Heart right ventricle (tissue), 16 donors: ENCODE measurements at places on chromosomes 3 and 15. TPM values are rescaled to one million over a fixed set of nuclear protein-coding genes. Genes with fewer than 3 reads are reported as not detected.
A peak's percentile ranks its signal among the peaks of the same experiment; 100 is the strongest.

- no peak for DNase-seq
These were observed 294.3 kb upstream of the GBE1 start for GRCh38 chr3:82055792-82056191.

- DNase-seq: no peak
These were observed 117.5 kb upstream of the NR2F2 start for GRCh38 chr15:96213045-96213444.

DNA sequence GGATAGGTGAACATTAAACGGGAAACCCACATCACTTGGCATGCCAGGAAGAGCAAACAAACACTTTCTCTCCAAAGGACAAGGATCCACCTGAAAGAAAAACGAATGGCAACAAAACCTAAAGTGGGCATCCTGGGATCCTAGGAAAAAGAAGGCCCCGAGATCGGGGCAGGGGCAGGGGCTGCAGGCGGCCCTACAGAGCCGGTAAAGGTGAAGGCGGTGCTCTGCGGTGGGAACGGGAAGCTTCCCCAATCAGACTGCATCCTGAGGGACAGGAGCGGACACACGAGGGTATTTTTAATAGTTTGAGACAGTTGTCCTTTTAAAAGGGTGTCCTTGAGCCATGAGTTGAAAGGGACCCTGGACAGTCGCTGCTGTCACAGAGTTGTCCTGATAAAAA lies 24.9 kb upstream of the GABRA5 start:
- DNase-seq: no peak

- no peak for DNase-seq
These were observed 349 bp downstream of the PPIB start for GRCh38 chr15:64162478-64162868.

DNA sequence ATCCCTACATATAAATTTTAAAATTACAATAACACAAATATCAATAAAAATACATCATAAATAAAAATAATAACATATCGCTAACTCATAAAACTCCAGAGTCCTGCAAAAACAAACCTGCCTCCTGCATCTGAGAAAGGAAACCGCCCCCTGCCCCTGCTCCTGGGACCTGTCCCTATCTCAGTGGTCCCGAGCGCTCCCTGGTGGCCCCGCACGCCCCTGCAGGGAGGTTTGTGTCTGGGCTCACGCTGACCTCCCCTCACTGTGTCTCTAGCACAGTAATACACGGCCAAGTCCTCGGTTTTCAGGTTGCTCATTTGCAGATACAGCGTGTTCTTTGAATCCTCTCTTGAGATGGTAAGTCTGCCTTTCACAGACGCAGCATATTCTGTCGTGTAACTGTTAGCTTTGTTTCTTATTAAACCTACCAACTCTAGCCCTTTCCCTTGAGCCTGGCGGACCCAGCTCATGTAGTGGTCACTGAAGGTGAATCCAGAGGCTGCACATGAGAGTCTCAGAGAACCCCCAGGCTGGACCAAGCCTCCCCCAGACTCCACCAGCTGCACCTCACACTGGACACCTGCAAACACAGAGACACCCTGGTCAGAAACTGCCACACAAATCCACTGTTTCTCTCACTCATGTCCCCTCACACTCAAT lies 554.1 kb downstream of the GOLGA6L6 start:
- DNase-seq: no peak

GRCh38 chr3:16148783-16149182 lies 25.7 kb upstream of the GALNT15 start:
- DNase-seq: peak; percentile 54

The ABCC5 gene
- total RNA-seq: 46.4 TPM

The SMCO1 gene
- total RNA-seq: 67.4 TPM
